T-cell (primary cell): ENCODE measurements at places on chromosomes 5 and 9. TPM values are rescaled to one million over a fixed set of nuclear protein-coding genes. Genes with fewer than 3 reads are reported as not detected.

Gene UGT3A1
- total RNA-seq, result not detected

DNA sequence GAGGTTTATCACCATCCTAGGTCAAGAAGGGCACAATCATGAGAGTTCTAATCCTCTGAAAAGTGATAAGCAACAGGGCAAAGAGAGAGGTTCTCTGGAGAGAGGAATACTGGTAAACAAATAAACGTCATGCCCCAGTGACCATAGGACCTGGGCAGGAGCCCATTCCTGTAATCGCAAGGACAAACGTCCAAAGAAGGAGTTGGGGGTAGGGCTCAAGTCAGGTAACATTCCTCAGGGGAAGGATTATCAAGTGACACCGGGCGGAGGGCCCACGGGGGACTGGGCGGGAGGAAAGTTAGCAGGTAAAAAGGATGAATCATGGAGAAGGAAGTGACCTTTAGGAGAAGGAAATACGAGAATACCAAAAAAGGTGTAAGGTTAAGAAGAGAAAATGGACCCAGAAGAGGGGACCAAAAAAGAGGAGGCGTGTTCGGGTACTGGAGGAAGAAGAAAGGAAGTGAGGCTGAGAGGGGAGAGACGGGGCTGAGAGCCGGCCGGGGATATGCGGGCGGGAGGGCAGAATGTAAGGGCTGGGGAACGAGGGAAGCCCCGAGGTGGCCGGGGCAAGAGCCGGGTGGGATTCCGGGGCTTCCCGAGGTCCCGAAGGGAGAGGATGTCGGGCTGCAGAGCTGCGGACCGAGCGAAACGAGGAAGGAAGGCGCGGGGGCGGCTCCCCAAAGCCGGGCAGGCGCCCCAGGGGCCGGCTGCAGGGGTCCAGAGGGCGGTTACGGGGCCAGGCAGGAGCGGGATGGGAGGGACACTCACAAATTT lies 583 bp downstream of the DIAPH1 start:
- peak; percentile 42 for DNase-seq

DNA sequence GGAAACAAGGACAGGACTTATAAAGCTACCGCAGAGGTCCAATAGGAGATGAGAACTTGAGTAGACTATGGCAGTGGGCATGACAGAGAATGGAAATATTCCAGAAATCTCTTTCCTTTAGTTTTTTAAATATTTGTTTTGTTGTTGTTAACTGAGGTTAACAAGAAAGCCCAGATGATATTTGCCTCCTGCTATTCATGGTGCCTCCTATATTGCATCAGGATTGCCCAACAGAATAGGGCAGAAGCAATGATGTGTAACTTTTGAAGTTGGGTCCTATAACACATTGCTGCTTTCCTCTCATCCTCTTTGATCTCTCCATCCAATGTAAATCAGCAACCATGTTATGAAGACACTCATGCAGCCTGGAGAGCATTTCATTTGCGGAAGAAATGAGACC lies 42.8 kb downstream of the PDE4D start:
- no peak for DNase-seq

Gene GABRA6
- total RNA-seq, result not detected

DNA sequence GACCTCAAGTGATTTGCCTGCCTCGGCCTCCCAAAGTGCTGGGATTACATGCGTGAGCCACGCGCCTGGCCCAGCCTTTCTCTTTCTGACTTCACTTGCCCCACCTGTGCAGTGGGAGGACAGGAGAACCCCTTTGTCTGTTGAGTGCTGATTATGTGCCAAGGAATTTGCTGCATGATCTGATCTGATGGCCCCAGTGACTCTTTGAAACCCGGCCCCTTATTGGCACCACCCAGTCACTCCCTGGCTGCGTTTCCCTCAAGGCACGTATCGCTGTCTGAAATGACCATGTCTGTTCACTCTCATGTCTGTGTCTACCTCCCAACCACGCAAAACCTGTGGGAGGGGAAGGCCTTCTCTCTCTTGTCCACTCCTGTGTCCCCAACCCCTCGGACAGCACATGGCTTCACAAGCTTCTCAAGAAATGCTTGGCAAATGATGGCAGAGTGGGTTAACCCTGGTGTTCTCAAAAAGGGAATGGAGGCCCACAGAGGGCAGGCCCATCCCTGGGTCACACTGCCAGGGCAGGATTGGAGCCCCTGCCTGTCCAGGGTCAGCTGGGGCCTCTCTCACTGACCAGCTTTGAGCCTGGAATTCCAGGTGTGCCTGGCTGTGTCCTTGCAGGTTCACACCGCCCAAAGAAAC lies 21.9 kb downstream of the NEK6 start:
- no peak for DNase-seq

- DNase-seq, result peak; percentile 4
These were observed 238.3 kb upstream of the EDIL3 start for GRCh38 chr5:84623019-84623418.

Gene ATOX1
- 31.0 TPM for total RNA-seq

DNA sequence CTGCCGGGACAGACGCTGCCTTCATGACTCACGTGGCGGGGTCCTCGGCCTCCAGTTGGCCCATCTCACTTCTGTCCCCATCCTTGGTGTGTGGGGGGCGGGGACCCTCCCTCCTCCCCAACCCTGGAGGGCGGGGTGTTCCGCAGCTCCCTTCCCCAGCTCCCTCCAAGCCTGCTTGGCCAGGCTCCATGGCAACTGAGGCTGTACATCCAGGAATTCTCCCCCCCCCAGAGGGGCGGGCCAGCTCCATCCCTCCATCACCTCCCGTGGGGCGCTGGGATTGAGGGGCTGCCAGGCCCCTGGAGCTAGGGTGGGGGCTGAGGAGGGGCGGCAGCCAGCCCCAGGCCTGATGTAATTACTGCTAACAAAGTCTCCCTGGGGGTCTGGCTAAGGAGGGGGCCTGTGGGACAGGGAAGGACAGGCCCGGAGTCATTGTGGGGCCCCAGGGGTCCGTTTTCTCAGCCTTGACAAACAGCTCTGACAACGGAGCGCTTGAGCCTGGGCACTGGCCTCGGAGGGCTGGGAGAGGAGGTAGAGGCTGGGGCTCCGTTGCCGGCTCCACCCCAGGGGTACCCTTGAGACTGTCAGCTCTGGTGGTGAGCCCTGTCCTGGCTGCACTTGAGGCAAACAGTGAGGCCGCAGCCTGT lies 8.0 kb downstream of the DIPK1B start:
- DNase-seq, result no peak

Gene SOX30
- total RNA-seq, result 0.13 TPM

DNA sequence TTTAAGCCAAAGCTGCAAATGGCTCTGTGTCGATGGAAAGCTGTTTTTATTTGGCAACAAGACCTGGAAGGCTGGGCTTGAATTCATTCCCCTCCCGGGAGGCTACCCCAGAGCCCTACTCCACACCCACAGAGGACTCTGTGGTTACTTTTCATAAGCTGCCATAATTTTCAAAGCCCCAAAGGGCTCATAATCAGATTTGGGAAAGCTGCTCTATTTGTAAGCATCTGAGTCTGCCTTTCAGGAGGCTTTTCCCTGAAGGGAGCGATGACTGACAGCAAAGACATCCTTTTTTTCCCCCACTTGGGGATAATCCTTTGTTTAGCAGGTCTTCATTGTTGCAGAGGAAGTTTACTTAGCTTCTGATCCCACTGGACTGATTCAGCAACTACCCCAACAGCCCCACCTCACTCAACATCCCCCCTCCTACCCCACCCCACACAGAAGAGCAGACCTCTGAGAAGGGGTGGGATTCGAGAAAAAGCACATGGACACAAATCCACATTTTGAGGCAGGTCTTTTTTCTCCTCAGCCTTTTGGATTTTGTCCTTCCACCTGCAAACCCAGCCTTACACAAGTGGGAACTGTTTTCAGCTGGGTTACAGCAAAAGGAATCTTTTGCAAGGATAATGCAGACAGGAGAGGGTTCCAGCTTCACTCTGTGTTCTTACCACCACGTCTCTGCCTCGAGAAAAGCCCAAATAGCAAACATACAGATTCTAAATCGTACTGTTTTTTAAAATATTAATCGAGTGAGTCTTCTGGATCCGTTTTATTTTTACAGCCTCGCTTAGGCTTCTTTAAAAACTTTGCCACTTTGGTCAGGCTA lies 244.4 kb upstream of the TUT7 start:
- no peak for DNase-seq

GRCh38 chr9:114031948-114032840 lies 45.9 kb downstream of the AMBP start:
- DNase-seq, result no peak

- no peak for DNase-seq
These were observed 180.6 kb downstream of the EPB41L4A start for GRCh38 chr5:112238473-112238872.

DNA sequence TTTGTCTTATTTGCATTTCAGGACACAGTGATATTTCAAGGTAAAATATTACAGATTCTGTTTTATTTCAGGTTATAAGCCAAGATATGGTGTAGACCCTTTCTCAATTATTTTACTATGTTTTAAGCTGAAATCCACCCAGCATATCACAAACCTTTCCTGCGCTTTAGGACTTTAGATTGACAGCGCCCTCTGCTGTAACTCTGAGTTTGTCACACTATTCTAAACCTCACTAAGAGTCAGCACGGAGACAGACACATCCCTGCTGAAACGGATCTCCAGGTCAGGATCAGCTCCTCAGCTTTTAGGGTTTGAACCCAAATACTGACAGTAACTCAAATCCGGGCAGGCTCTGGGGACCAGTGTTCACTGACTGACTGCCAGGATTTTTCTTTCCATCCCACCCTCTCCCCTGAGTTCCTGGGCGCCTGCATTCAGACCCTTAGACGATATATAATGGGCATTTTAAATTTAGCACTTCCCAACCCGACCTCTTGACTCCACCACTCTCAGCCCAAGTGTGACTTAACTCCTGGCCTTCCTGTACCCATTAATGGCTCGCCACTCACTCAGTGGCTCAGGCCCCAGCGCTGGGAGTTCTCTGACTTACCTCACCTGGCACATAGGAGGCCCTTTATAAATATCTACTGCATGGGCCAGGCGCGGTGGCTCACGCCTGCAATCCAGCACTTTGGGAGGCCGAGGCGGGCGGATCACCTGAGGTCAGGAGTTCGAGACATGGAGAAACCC lies 33.5 kb downstream of the TLX3 start:
- DNase-seq, result peak; percentile 61

- DNase-seq, result no peak
These were observed 8.8 kb downstream of the FAM200C start for GRCh38 chr5:160390787-160391696.

Gene PLPP7
- total RNA-seq, result 0.13 TPM

DNA sequence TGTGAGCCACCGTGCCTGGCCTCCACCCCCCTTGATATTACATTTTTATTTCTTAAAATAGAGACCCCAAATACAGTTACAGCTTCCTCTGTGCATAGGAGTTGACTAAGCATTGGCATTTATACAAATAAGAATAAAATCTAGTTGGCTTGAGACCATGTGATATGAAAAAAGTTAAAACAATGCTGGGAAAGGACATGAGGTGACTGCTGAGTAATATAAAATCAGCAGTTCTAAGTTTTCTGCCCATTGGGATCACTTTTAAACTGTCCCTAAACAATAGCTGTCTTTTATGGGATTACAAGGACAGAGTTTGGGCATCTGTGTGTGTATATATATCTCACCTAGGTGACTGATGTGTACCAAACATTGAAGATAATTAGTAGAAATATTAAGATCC lies 96.6 kb downstream of the UBE2R2 start:
- DNase-seq, result no peak

DNA sequence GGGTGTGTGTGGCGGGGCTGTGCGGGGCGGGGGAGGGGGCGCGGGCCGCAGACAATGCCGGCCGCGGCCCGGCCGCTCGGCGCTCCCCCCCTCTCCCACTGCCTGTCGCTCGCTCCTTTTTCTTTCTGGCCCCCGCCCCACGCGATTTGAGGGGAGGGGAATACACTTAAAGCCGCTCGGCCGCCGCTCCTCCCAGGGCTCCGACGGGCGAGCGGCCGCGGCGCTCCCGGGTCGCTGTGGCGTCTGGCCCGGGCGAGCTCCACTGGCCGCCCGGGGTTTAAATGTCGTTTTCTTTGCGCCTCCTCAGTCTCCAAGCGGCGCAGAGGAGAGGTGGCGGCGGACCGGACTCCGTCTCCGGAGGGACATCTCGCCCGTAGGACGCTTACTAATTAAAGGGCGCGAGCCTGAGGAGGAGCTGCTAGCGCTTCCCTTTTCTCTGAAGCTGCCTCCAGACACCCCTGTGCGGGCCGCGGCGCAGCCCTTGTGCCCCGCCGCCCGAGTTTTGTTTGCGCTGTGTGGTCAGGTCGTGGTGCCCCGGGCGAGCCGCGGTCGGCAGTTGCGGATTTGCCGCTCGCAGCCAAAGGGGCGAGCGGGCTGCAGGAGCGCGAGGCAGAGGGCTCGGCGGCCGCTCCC lies 1.4 kb downstream of the ZSWIM6 start:
- peak; percentile 10 for DNase-seq

Gene CEL
- 9.0 TPM for total RNA-seq

- no peak for DNase-seq
These were observed 410.9 kb upstream of the TRPC7 start for GRCh38 chr5:136776022-136776927.

- DNase-seq, result no peak
These were observed 6.8 kb upstream of the CLINT1 start for GRCh38 chr5:157865781-157866180.

- DNase-seq, result no peak
These were observed 172.3 kb downstream of the PDZD2 start for GRCh38 chr5:31811210-31811609.

GRCh38 chr5:113250341-113250953 lies 184.3 kb downstream of the TSSK1B start:
- no peak for DNase-seq

DNA sequence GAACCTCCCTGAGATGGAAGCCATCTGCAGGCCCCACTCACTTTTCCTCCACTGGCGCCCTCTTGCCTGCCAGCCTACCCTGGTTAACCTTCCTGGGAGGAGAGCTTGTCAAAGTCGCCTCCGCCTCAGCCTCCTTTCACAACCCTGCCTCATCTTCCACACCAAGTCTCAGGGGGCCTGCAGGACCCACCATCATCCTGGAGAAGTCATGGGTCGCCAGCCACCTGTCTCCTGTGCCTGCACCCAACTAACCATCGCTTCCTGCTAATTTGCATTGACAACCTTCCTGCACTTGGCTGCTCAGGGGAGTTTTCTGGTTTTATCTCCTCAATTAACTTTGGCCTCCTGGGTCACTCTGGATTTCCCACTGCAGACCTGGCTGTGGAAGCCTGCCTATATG lies 52.8 kb upstream of the GRHPR start:
- no peak for DNase-seq

- DNase-seq, result no peak
These were observed 50.8 kb downstream of the ADAMTS12 start for GRCh38 chr5:33840927-33841547.

- no peak for DNase-seq
These were observed 77.7 kb downstream of the HOMER1 start for GRCh38 chr5:79436224-79436623.

Gene FRRS1L
- total RNA-seq, result not detected

- DNase-seq, result no peak
These were observed 276.9 kb downstream of the CDH9 start for GRCh38 chr5:26761446-26761845.

DNA sequence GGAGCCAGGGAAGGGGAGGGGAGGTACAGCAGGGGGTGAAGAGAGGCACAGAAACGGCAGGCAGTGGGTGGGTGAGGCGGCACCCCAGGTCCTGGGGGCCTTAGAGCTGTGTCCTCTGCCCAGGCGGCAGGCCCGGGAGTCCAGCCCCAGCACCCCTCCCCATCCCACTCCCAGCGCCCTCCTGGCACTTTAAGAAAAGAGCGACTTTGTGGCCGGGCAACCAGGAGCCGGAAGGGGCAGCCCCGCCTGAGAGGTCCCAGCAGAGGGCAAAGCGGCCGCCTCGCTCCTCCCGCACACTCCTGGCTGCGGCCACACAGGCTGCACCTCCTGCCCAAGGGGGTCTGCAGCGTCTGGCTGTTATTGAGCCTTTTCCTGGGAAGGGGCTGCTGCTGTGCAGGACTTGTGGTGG lies 42.6 kb downstream of the NACC2 start:
- no peak for DNase-seq

GRCh38 chr5:128378196-128378595 lies 159.8 kb downstream of the FBN2 start:
- DNase-seq, result no peak
